Prostate gland (tissue), 2 donors: ENCODE measurements at places on chromosomes 7 and 10.
A peak's percentile ranks its signal among the peaks of the same experiment; 100 is the strongest.

GRCh38 chr7:1914321-1914720 lies 244.2 kb downstream of the ELFN1 start:
- DNase-seq = no peak

GRCh38 chr10:99460070-99460469 lies 29.6 kb upstream of the GOT1 start:
- no peak for DNase-seq

DNA sequence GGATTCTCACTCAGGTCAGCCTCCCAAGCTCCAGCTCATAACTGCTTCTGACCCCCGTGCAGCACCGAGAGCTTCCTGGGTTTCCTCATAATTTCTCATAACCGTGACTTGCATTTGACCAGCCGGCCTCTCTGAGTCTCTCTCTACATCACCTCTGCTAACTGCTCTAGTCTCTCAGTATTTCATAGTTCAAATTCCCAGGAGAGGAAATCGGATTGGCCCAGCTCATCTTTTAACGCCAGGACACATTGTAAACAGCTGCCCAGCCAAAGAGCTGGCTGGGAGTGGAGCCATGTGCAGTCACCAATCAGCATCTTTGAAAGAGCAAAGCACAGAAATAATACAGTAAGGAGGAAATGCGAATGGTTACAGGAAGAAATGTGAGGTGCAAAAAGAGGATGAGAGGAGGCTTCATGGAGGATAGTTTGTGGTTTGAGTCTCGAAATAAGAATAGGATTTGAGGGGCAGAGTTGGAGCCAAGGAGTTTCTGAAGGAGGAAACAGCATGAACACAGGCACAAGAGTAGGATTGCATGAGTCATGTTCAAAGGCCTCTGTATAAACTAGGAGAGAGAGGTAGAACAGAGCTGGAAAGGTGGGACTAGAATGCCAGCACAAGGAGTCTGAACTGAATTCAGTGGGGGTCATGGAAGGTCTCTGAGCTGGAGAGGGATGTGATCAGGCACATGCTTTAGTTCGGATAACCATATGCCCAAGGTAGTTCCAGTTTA lies 15.2 kb upstream of the LBX1 start:
- DNase-seq = no peak

GRCh38 chr10:30432622-30433305 lies 1.2 kb upstream of the MAP3K8 start:
- DNase-seq = no peak

GRCh38 chr10:8369666-8370065 lies 315.2 kb downstream of the GATA3 start:
- DNase-seq = no peak

DNA sequence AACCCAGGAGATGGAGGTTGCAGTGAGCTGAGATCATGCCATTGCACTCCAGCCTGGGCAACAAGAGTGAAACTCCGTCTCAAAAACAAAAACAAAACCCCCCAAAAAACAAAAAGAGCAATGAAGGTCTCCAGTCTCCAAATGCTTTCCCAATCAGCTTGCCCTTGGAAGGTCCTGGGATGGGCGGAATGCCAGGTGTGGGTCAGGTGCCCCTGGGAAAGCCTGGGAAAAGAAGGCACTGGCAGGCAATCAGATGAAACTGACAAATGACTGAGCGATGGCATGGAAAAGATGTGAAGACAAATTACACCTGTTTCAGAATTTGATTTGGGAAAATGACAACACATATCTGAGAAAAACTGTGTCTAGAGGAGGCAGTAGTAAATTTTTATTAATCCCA lies 210.4 kb upstream of the IMMP2L start:
- no peak for DNase-seq

DNA sequence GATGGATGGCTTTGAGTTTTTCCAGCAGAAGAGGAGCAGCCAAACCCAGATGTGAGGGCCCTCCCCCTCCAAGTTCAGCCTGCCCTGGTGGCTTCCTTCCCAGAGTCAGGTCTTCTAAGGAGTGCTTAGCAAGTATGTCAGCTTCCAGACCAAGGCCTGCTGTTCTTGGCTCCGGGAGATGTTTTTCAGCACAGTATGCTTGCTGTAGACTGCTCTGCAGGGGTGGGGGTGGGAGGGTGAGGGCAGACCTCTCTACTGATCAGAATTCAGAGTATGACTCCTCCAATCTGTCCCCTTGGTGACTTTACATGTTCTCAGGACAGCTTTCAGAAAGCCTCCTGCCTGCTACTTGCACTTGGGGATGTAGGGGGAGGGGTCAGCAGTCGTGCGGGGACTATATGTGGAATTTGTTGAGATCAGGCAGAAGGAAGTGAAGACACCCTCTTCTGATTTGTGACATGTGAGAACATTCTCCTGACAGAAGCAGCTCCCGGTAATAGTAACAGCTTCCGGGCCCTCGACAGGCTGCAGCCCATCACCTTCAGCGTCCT lies 516.4 kb upstream of the ZMIZ1 start:
- DNase-seq = peak; percentile 15

- DNase-seq = no peak
Observed at GRCh38 chr7:31023877-31024276, 28.2 kb upstream of the ADCYAP1R1 start.

- no peak for DNase-seq
Observed at GRCh38 chr7:112182749-112183148, 23.4 kb downstream of the DOCK4 start.

DNA sequence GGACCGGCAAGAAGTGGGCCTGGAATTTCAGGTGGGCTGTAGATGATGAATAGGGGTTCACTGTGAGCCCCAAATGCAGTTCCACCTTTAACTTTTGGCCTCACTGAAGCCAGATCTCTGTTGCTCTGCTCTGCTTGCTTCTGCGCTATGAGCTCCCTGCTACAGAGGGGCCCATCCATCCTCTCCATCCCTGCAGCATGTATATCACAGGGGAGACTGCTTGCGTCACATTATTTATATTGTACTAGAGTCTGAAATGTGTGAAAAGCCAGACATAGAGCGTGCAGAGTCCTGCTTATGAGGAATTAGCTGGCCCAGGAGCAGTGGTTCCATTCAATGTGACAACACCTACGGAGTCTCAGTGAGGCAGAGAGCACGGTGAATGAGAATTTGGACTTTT lies 69.9 kb downstream of the AOAH start:
- no peak for DNase-seq

GRCh38 chr7:38291117-38291647 lies 17.7 kb upstream of the TARP start:
- no peak for DNase-seq

DNA sequence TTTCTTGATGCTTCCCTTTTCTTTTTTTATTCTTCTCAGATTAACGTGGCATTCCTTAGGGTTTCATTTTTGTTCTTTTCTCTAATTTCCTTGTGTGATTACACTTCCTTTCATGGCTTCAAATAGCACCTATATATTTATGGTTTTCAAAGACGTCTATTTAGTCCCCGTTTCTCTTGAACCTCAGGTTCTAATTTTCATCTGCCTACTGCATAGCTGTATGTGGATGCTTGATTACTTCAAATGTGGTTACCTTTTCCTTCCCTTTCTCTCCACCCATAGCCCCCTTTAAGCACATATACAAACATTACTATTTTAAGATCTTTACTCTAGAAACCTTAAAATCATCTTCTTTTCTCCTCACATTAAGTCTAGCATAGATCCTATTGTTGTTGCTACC lies 2.4 kb downstream of the TPST1 start:
- DNase-seq = no peak

DNA sequence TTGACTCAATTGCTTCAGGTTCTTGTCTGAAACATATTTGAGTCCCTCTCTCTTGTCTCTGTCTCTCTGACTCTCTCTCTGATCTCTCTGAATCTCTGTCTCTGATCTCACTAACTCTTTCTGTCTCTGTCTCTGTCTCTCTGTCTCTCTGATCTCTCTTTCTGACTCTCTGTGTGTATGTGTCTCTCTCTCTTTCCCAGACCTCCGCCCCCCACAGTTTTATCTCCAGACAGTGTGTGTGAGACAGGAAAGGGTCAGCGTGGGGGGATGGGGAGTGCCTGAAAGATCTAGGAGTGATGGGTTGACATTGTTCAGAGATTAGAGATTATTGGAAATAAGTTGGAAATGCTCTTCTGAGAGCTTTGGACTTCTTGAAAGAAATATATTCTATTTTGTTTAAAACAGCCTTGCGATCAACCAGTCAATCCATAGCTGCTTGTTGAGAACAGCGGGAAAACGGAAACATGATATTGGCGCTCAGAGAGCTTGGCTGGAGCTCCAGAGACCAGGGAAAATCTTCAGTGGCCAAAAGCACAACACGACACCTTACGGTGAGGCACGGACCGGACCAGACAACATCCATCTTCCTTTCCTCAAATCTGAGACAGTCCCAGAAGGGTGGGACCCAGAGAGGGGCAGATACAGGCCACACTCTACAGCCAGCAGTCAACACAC lies 35.5 kb downstream of the CALML3 start:
- no peak for DNase-seq

DNA sequence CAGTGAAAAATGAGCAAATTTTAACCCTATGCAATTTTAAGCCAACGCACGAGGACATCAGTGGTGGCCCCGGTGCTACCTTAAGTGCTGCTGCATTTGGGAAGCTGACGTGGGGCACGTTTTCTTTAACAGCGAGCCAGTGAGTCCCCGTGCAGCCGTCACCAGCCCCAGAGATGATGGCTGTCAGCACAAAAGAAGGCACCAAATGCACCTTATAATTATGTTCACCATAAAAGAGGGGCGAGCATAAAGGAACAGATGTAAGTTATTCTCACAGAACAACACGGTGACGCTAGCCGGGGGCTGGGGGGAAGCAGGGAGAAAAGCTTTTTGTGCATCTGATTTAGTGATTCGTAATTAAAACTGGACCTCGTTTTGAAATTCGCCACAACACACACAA lies 260.1 kb downstream of the DNAJB6 start:
- no peak for DNase-seq

- DNase-seq = no peak
Observed at GRCh38 chr7:7672545-7673239, 32.1 kb downstream of the UMAD1 start.

GRCh38 chr10:45373576-45374349 lies at the start of gene ALOX5:
Gene ALOX5 (plus strand): TSS chr10:45374216. CDS start chr10:45374280, 64 bp downstream.
- DNase-seq = peak; percentile 46

DNA sequence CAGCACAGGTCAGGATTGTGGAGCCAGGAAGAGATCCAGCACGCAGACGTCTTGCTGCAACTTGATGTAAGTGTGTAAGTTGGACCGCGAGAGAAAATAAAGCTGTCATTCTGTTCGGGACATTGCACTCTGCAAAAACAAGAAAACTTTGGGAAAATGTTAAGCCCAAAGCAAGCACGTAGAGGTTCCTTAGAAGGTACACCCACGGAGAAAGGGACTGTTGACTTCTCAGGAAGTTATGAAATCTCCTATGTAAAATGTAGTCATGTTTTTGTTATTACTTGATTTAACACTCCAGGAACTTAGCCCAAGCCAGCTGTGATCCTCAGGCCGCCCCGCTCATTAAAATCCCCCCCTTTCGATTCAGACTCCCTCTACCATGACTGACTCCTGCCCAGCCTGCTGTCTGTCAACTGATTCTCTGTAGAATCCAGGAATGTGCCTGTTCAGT lies 196.1 kb upstream of the TCF7L2 start:
- DNase-seq = no peak

- DNase-seq = no peak
Observed at GRCh38 chr7:2231992-2232765, 566 bp downstream of the MAD1L1 start.

DNA sequence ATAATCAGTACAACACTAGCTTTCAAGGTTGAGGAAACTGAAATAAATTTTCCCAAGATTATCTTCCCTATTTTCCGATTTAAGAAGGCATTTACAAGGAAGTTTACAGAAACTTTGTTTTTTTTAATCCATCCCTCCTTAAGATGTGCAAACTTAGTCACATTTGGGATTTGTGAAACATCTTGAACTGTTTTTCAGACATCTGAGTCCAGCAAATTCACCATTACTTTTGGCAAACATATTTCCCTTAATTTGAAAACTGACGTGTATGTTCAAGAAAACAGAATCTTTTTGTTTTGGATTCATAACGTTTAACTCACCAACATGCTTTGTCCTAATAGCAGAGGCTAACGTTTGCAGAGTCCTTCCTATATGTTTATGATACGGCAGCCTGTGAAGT lies 19.5 kb downstream of the GLI3 start:
- DNase-seq = no peak

DNA sequence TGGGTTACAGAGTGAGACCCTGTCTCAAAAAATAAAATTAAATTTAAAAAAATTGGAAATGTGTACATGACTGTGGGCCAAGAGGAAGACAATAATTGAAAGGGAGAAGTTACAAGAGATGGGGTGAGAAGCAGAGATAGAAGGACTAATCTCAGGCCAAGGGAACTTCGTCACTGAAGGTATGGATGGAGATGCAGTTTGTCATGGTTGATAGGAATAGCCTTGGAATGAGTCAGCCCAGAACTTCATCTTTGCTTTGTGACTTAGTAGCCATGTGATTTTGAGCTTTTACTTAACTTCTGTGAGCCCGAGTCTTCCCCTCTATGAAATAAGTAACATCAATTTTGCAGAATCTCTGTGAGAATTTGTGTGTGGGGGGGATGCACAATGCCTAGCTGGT lies 6.5 kb upstream of the PODXL start:
- DNase-seq = no peak

- DNase-seq = no peak
Observed at GRCh38 chr10:95440756-95441546, 120.2 kb downstream of the SORBS1 start.

DNA sequence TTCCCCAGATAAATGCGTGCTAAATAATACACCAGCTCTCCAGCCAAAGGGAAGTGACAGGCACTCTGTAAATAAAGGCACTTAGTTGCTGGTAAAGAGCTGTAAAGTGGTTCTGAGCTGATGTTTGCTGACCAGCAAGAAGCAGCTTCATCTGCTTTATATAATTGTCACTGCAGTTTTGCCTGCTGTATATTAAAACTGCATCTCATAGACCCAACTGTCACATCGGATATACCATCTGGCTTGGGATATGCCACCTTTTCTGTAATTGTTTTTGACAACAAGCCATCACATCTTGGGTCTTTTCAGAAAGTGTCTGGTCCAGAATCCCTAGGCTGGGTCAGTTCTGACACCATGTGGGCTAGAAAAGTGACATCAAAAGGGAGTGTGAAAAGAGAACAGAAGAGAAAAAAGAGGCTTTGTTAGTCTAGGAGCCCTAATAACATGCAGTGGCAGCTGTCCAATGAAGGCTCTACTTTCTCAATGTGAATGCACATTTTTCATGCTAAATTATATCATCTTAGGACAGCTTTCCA lies 697.6 kb downstream of the KCNMA1 start:
- no peak for DNase-seq

- no peak for DNase-seq
Observed at GRCh38 chr10:47090903-47091302, 179.7 kb downstream of the PTPN20 start.

GRCh38 chr10:131848741-131849590 lies 51.8 kb upstream of the PPP2R2D start:
- DNase-seq = no peak

GRCh38 chr7:23115991-23116390 lies 10.4 kb downstream of the KLHL7 start:
- DNase-seq = no peak

DNA sequence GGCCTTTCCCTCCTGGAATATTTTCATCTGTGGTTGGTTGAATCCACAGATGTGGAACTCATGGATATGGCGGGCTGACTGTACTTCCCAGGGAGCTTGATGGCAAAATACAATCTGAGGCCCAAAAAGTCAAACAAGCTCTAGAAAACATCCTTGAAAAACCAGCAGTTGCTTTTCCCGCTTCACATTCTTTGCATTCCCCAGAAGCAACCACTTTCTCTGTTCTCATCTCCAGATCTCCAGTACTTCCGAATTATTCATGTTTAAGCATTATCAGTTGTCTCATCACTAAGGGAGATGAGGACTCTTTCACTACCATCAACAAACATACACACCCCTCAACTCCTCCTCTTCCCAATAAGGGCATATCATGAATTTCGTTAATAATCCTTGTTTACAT lies 55.3 kb downstream of the KIF5B start:
- DNase-seq = no peak

- DNase-seq = no peak
Observed at GRCh38 chr10:69648461-69648860, 18.4 kb downstream of the FAM241B start.
